ENCODE measurements at places on chromosomes 4 and X. TPM values are rescaled to one million over a fixed set of nuclear protein-coding genes. Genes with fewer than 3 reads are reported as not detected.

The SOX3 gene
- total RNA-seq = not detected

The CITED1 gene
- total RNA-seq = not detected

The ARHGAP36 gene
- not detected for total RNA-seq

The IL1RAPL1 gene
- total RNA-seq = not detected

The BEX1 gene
- total RNA-seq = not detected
